Urinary bladder (tissue), 4 donors: ENCODE measurements at places on chromosomes 1 and 21. TPM values are rescaled to one million over a fixed set of nuclear protein-coding genes. Genes with fewer than 3 reads are reported as not detected.

Gene DENND2C
- polyA plus RNA-seq, result 1.9 TPM

Gene ZYG11A
- 0.13 TPM for polyA plus RNA-seq

DNA sequence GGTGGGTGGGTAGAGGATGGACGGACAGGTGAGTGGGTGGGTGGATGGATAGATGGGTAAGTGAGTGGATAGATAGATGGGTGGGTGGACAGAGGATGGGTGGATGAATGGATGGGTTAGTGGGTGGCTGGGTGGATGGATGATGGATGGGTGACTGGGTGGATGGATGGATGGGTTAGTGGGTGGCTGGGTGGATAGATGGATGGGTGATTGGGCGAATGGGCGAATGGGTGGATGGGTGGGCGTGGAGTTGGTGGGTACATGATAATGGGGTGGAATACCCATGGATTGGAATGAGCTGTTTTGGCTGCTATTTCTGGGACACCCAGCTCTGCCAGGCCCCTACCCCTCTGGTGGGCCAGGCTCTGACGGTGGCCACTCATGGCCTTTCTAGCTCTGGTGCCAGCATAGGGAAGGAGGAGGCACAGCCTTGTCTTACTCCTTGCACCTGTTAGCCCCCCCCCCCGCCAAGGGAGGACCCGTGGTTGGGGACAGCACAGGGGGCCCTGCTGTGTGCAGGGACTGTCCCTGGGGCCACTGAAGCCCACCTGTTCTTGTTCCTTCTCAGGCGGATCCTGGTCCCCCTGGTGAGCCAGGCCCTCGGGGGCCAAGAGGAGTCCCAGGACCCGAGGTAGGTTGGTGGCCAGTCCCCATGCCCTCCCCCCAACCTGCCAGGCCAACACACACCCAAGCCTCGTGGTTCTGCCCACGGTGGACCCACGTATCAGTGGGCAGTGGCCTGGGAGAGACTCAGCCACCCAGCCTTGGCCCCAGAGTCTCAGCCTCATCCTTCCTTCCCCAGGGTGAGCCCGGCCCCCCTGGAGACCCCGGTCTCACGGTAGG lies 26.4 kb downstream of the COL6A2 start:
- DNase-seq, result no peak

Gene IVL
- 9.5 TPM for polyA plus RNA-seq

- DNase-seq, result no peak
Measured at GRCh38 chr1:150302338-150302737, 8.7 kb downstream of the MRPS21 start.

Gene ALX3
- 0.15 TPM for polyA plus RNA-seq

DNA sequence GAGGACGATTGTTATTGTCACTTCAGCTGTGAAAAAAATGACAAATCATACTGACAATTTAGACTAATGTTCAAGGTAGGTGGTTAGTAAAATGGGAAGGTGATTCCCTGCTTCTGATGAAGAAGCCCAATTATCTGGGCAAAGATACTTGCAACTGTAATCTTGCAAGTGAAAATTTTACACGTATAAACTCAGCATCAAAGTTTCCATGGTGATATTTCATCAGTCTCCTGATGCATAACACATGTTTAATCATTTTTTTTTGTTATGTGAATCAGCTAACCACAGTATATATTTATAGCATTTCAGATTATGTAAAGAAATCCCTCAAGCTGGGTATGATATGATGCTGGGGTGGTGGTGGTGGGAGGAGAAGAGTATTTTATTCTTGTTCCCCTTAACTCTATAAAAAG lies 16.4 kb upstream of the KCNK1 start:
- no peak for DNase-seq
